ENCODE measurements at places on chromosomes 7 and 10. TPM values are rescaled to one million over a fixed set of nuclear protein-coding genes. Genes with fewer than 3 reads are reported as not detected.
A peak's percentile ranks its signal among the peaks of the same experiment; 100 is the strongest.

Gene LRRC4
- total RNA-seq, result not detected

Gene CHST15
- 26.7 TPM for total RNA-seq

Gene AGAP4
- 45.2 TPM for total RNA-seq

Gene EPHB4
- total RNA-seq, result 117 TPM

Gene PCGF5
- total RNA-seq, result 9.6 TPM

Gene SGCE
- total RNA-seq, result 56.2 TPM

Gene LEP
- total RNA-seq, result not detected

Gene SOSTDC1
- 8.4 TPM for total RNA-seq

Gene SPDYE5
- total RNA-seq, result not detected

Gene TRPV6
- 4.0 TPM for total RNA-seq

Gene SLC37A3
- 40.6 TPM for total RNA-seq

Gene CALCR
- not detected for total RNA-seq

Gene METTL27
- total RNA-seq, result 1.7 TPM

DNA sequence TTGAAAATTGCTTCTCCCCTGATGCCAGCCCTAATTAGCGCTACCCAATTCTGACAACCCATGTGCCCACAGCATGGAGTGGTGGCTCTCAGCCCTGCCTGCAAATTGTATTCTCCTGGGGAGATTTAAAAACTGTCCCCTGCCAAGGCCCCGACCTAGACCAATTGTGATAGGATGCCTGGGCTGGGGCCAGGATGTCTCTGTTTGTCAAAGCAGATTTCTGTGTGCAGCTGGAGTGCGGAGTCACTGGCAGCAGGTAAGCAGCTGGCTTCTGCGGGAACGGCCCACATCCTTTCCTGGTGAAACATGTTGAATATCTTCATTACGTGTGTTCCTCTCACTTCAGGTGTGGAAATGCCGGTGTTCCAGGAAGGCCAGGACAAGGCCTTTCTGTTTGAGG, 238.6 kb downstream of the WDR37 start:
- DNase-seq, result no peak

GRCh38 chr7:50676740-50677637, 105.7 kb downstream of the GRB10 start:
- no peak for DNase-seq

DNA sequence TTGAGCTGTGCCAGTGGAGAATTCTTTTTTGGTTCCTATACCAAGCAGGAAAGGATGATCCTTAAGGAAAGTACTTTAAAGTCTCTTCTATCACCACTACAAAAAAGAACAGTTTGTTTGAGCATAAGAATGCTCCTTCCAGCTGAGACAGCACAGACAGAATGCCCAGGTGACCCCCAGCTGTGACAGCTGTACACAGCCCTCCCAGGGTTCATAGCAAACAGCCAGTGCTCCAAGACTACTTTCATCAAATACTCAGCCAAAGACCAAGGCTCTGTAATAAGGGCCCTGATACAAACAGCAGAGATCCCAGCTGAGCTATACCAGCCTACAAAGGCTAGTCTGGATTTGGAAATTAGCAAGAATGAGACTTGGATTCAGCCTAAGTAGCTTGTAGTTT, 65.7 kb downstream of the NXPH1 start:
- no peak for DNase-seq

DNA sequence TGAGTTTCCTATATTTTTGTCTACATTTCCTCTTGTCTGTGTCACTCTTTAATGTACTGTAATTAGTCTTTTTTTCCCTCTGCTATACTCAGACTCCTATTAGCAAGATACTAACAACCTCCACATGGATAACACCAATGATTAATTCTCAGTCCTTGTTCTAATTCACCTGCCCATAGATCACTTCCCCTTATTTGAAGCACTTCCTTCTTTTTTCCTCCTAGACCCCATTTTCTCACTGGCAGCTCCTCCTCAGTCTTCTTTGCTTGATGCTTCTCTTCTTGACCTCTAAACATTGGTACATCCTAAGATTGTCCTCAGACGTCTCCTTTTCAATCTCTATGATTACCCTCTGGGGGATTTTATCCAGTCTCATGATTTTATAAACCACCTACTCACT, 98.2 kb upstream of the IMMP2L start:
- DNase-seq, result no peak

DNA sequence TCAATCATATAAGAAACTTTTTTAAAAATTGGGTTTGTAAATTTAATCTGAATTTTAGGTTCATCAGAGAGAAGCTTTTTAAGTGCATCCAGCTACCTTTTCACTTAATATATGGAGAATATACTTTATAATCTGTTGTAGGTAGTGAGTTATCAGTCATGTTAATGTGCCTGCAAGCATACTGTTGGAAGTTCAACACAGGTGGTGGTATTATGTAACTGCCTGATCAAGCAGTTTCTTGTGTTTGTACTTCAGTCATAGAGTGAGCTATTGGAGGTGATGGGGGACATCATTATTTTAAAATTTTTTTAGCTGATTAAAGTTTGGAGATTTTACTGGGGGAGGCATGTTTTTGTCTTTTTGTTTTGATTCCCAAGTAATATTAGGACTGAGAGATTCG, 2.5 kb downstream of the TNKS2 start:
- DNase-seq, result no peak

- DNase-seq, result peak; percentile 46
These were observed 56.3 kb downstream of the ASB13 start for GRCh38 chr10:5609952-5610616.

DNA sequence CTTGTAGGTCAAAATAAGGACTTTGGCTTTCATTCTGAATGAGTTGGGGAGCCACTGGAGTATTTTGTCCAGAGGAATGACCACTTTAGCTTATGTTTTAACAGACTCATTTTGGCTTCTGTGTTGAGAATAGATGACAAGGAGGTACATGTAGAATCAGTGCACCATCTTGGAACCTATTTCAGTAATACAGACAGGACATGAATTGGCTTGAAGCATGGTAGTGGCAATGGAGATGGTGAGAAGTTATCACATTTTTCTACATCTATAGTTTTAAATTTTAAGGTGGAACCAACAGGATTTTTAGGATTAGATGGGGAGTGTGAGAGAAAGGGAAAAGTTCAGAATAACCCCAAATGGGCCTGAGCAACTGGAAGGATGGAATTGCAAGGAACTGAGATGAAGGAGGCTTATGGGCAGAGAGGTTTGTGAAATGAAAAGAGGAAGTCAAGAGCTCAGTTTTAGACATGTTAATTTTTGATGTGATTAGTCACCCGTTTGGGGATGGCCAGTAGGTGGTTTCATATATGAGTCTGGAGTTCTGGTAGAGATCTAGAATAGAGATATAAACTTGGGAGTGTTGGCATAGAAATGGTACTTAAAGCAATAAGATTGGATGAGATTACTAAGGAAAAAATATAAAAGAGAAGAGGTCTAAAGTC, 89.2 kb upstream of the JAZF1 start:
- no peak for DNase-seq

DNA sequence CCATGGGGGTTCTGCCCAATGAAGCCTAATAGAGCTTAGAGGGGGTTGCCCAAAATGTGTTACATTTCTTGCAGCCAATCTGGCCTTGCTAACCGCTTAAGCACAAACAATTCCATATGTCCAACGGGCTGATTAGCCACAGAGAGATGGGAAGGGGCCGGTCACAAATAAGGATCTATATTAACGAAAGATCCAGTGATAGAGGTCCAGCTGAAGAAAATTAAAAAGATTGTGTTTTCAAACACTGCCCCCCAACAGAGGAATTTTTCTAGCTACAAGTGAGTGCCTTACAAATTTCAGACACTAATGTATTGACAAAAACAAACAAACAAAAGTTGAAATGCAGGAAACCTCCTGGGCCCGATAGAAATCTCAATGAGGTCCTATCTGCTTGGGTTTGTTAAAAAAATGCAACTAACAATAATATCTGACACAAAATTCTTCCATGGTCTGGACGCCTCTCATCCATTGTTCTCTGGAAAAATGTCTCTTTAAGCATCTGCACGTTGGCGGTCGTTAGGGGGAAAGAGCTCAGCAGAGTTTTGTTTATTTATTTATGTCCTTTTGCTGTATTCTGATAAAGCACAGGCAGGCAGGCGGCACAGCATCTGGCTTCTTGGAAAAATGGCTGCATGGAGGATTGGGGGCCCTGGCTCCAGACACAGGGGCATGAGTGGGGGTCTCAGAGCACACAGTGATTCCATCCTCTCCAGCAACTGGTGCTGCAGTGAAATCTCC, 402.0 kb downstream of the RPS24 start:
- DNase-seq, result no peak

DNA sequence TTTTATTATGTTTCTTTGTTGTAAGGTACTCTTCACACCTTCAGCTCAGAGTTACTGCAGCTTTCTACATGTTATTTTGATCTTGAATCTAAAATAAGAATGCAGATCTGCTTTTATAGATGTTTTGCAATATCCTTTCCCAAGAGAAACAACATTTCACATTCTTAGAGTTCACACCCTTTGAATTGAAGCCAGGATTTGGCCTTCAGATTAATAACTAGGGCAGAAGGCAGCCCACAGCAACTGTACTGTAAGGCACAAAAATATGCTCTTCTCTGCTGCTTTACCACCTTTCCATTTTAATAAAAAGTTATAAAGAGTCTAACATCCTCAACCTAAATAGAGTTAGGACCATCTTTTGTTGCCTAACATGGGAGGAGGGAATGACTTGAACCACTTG, 224.7 kb downstream of the LHFPL3 start:
- no peak for DNase-seq

GRCh38 chr10:23338155-23338828, 6.3 kb downstream of the C10orf67 start:
- peak; percentile 29 for DNase-seq

GRCh38 chr7:78479348-78479747, 680.8 kb downstream of the PHTF2 start:
- no peak for DNase-seq

- no peak for DNase-seq
These were observed 36.0 kb downstream of the PHF14 start for GRCh38 chr7:11009631-11010030.

DNA sequence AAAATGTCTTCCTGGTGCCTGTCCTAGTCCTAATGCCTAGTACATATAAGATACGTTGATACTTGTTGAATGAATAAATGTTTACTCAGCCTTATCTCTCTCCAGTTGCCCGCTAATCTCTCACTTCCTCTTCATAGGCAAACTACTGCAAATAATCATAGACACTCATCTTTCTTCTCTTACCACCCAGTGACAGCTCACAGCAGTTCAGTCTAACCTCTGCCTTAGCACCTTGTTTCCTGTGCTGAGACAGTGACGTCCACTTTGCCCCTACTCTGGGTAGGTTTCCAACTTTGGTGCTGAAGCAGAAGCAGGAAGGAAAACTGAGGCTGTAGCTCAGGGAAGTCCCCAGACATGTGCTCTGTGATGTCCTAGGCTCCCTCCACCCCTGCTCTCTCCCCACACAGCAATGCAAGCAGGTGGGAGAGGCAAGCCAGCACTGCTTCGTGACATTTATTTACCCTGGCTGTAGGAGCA, 45.5 kb upstream of the RHOBTB1 start:
- no peak for DNase-seq

GRCh38 chr10:94358480-94358879, 4.3 kb downstream of the NOC3L start:
- peak; percentile 10 for DNase-seq

- no peak for DNase-seq
These were observed 2.4 kb downstream of the ADRB1 start for GRCh38 chr10:114046087-114046458.

- no peak for DNase-seq
These were observed 194.4 kb upstream of the PRSS1 start for GRCh38 chr7:142554560-142555532.

DNA sequence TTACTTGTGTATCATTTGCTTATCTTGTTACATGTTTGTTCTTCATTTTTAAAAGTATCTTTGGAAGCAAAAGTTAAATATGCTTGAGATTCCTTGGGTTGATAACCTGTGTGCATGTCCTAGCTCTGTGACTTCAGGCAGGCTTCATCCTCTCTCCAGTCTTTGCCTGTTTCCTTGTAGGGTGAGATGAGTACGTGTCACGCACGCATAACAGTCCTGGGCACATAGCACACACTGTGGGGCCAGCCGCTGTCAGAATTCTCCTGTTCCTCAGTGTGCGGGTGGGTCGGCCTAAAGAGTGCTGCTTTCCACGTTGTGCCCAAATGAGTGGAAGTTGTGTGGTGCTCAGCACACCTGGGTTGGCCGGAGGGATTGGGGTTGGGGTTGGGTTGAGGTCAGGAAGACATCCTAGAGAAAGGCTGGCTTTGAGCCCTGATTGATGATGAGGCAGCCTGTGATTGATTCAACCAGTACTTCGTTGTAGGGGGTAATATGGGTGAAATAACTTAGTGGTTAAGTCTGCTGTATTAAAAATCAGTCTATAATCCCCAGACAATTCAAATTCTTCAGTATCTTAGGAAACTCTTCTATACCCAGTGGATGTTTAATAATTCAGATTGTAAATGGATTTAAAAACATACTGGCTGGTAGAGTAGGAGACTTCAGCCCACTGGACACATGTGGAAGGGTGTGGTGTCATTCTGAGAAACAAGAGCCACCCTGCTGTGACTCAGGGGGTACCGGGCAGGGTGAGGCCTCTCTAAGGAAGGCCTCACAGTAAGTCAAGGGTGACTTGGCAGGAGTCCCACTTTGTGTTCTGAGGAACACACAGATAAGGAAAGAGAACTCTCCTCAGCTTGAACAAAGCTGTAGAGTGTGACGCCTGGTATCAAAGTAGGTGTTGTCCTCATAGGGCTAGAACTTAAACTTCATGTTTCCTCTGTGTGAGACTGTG, 54.8 kb downstream of the DAGLB start:
- DNase-seq, result no peak

GRCh38 chr10:69469976-69470375, 18.7 kb downstream of the TSPAN15 start:
- DNase-seq, result no peak

DNA sequence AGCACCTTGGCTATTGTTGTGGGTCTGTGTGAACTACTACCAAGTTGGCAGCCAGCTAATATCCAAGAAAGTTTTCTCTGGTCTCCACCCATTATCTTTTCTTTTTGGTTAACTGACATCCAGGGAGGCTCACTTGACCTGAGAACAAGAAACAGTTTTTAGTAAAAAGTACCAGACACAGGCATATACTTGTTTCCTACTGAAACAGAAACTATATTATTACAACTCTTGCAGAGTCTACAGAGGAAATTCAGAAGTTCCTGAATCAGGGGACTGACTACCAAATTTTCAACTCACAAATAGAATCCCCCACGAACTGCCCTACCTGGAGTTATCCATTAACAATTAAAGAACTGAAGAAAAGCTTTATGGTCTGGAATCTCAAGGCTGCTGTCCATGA, 168.9 kb downstream of the KCND2 start:
- no peak for DNase-seq

Data from Caco-2 (cell line).